Omental fat pad (tissue), 4 donors: ENCODE measurements at places on chromosomes 5 and 9. TPM values are rescaled to one million over a fixed set of nuclear protein-coding genes. Genes with fewer than 3 reads are reported as not detected.

GRCh38 chr5:35247648-35248034 is 17.4 kb upstream of the PRLR start:
- no peak for DNase-seq

DNA sequence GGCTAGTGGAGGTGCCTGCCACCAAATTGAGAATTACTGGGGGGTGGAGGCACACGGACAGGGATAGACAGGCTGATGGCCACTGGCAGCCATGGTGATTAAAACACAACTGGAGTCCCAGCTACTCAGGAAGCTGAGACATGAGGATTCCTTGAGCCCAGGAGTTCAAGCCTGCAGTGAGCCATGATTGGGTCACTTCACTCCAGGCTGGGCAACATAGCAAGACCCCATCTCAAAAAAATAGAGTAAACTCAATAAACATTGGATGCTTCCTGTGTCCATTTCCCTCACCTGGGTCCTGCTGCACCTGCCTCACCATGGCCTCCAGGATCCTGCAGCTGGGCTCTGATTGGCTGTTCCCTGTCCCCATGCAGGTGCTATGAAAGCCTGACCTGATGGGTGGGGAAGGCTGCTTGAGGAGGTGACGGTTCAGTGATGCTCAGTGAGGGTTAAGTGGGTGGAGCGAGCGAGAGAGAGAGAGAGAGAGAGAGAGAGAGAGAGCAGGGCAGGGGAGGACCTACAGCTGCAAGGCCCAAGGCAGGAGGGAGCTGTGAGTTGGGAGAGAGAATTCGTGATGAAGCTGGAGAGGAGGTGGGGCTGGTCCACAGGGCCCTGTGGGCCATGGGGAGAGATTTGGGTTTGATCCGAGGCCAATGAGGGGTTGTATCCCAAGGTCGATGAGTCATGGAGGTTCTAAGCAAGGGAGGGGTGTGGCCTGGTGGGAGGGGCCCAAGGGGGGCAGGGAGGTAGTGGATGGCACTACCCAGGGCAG is 36.7 kb upstream of the FUBP3 start:
- no peak for DNase-seq

DNA sequence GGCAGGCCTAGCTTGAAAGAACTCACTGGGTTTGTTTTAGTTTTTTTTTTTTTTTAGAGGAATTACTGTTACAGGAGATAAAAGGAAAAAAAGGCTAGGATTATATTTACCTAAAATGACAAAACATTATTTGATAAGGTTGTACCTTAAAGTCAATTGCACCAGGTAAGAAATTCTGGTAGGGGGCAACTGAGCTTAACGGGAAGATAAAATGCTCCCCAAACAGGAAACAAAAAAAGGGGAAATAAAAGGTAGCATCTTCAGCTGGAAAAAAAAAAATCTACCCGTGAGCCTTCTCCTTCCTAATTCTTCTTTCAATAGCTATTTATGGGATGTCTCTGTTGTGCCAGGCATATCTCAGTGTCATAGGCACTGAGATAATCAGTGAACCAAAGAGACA is 164.5 kb downstream of the PIK3R1 start:
- no peak for DNase-seq

- DNase-seq, result peak; percentile 46
These were observed 20.4 kb upstream of the ZNF354B start for GRCh38 chr5:178839319-178839704.

GARIN3 gene
- total RNA-seq, result not detected

GRCh38 chr5:28397502-28397941 is 1359.1 kb upstream of the CDH9 start:
- no peak for DNase-seq

DNA sequence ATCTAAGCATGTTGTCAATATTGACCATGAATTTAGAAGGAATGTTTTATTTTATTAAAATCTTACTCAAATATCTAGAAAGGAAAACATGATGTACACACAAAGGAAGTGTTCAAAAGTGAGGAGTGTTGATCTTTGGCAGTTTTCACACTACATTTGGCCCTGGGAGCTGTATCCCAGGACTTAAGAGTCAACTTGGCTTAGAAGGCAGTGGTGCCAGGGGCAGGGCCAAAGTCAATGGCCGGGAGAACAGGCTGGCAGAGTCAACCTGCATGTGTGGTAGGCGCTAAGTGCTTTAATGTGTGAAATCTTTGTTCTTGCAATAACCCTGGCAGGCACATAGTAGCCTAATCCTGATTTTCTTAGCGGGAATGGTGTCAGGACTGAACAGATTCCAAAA is 228.4 kb downstream of the TENT4A start:
- DNase-seq, result no peak

DNA sequence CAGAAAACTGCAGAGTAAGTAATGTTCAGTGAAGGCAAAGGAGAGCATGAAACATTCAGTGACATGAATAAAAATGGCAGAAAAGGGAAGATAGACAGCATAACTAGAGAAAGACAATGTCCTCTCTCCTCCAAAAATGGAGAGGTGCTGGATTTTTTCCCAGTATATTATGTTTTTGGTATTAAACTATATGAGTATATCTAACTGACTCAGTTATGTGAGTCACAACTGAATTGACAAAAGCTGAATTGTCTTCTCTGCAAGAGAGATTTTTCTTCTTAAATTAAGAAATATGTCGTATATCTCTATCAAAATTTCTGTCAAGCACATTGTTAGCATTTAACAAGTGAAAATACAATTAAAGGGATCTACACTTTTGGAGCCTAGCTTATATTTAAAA is 375.1 kb downstream of the CHSY3 start:
- DNase-seq, result no peak

GRCh38 chr5:85906460-85906859 is 711.3 kb upstream of the COX7C start:
- no peak for DNase-seq

- no peak for DNase-seq
These were observed 263.9 kb downstream of the SAXO1 start for GRCh38 chr9:18768951-18769622.

- peak; percentile 45 for DNase-seq
These were observed 21.2 kb downstream of the GSN start for GRCh38 chr9:121289026-121289771.

PCDHGA1 gene
- total RNA-seq, result 0.12 TPM

DNA sequence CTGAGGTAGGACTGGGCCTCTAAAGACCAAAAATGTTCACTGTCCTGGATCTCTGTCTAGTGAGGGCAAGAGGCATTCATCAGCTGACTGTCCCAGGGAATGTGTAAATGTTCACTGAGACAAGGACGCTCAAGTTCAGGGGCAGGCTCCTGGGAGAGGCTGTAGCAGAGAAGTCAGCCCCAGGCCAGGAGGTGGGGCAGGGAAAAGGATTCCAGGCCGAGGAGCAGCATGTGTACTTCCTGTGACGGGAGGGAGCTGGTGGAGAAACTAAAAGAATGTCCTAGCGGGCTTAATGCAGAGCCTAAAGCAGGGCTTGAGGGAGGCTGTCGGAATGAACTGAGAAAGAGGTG is 205.8 kb downstream of the GABBR2 start:
- no peak for DNase-seq

- no peak for DNase-seq
These were observed 130.0 kb downstream of the PIK3R1 start for GRCh38 chr5:68345582-68345981.

IL7R gene
- total RNA-seq, result 23.8 TPM

GRCh38 chr5:138890644-138891043 is 15.5 kb upstream of the LRRTM2 start:
- DNase-seq, result no peak

ZDHHC11 gene
- 5.7 TPM for total RNA-seq

CCDC192 gene
- total RNA-seq, result 0.56 TPM

DNA sequence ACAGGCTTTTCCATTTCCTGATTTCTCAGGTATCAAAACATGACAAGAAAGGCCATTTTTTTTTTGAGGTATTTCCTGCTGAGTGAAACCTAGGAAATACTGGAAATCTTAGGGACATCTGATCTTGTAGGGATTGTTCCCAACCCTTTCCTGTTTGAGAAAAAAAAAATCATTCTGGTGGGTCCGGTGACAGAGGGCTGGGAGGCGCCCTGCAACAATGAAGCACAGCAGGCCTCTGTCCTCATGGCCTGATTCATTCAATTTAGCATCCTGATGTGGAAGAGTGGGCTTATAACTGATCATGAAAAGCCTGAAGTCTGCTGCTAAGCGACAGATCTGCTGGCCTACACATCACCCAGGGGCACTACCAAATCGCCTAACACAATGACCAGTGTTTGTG is 3.0 kb upstream of the C9orf153 start:
- no peak for DNase-seq

- no peak for DNase-seq
These were observed 186.4 kb downstream of the MELK start for GRCh38 chr9:36759141-36759540.

GRCh38 chr9:109213285-109214121 is 46.5 kb upstream of the FRRS1L start:
- no peak for DNase-seq
